Cardiac muscle cell (in vitro differentiated cells and primary cell): ENCODE measurements at places on chromosomes 2 and 18.

DNA sequence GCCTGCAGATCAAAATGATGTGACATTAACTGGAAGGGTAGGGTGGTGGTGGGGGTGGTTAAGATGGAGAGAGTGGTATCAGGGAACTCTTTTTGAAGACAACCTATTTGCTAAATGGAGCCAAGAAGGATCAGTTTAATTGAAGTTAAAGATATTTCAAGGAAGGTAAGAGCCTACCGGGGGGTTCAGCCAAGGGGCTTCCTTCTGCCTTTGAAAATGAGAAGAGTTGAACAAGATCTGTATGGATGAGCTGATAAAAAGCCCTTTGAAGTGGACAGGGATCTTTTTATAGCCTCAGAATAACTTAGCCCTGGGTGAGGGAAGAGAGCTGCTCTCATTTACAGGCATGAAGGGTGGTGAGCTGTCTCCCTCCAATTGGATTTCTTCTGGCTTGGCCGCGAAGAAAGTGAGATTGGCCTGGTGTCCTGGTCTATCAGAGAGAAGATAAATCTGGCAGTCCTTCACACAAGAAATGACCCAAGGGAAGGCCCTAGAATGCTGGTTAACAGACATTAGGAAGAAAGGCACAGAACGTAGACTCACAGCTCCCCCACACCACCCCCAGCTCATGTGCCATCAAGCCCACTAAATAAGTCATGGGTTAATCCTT is 439.8 kb downstream of the TNS1 start:
- no peak for DNase-seq

DNA sequence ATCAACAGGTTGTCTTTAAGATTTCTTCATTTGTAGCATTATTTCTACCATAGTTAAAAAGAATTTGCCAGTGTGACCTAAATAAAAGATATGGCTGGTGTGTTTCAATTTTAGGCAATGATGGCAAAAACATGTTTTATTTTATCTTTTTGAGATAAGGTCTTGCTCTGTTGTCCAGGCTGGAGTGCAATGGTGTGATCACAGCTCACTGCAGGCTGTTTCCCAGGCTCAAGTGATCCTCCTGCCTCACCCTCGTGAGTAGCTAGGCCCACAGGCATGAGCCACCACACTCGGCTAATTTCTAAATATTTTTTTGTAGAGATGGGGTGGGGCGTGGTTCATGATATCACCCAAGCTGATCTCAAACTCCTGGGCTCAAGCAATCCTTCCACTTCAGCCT is 47.0 kb upstream of the COBLL1 start:
- no peak for DNase-seq

DNA sequence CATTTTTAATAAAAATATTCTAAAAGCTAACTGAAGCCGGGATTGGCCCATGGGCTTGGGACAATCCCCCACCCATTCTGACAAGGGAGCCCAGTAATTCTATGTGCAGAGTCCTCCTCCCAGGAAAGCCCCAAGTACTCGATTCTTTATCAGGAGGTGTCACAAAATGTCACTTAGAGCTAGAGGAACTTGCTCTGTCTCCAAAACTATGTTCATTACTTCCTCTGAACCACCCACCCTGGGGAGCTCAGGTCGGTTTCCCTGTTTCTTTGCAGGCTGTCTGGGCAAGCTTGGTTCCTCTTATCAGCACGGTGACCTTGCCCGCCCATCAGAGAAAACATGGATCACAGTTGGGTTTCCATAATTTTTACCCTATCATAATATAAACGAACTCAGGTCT is 430.6 kb upstream of the ID2 start:
- no peak for DNase-seq

DNA sequence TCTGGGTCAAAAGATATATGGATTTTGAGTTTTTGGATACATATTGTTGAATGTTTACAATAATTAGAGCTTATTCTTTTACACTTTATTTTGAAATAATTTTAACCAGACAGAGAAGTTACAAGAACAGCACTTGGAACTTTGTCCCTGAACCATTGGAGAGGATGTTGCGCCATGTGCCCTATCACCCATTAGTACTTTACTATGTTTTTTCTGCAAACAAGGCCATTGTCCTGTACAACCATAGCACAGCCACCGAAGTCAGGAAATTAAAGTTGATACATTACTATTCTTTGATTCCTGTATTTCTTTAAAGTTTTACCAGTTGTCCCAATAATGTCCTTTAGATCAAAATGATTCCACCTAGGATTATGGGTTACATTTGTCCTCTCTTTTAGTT is 188.8 kb downstream of the ACKR3 start:
- DNase-seq: no peak

- no peak for DNase-seq
Observed at GRCh38 chr2:209661286-209661894, 110.2 kb upstream of the UNC80 start.

DNA sequence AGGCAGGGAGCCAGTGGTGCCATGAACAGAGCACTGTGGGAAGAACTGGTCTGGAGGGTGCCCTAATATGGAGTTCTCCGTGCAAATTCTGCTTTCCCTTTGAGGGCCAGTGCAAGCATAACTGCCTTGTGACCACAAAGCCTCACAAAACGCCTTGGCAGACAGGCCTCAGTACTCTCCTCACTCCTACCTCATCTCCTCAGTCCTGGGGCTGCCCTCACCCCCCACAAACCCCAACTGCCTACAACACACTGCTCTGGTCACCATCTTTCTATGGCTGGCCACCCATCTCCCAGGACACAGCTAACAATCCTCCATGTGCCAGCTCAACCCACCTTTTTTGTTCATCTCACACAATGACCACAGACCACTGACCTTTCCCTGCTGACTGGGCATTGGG is 8.9 kb downstream of the COX5B start:
- no peak for DNase-seq

GRCh38 chr2:232061265-232061664 is 99.8 kb downstream of the DIS3L2 start:
- DNase-seq: no peak

DNA sequence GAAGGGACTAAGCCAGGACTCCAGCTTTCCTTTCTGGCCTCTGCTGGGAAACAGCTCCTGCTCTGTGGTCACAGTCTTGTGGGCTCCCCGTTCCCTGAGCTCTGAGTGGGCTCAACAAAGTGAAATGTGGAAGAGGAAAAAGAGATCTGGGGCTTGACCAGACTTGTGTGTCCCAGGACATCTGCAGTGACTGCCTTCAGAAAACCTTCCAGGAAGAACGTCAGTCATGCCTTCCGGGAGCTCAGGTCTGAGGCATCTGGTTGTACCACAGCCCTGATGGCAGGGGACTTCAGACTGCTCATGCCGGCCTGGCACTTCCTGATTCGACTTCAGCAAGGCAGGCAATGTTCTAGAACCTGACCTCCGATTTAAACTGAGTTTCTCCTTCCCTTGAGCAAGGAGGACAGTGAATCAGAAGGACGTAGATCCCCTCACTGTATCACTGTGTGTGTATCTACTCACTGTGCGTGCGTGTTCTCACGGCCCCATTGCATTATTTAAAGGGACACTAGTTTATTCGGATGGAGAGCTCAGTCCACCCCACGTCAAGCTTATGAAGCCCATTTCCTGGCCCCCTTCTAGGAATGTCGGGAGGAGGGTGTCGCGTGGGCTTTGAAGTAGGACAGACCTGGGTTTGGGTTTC is 548 bp upstream of the FBLN7 start:
- peak; percentile 27 for DNase-seq

- DNase-seq: no peak
Observed at GRCh38 chr18:59961070-59961469, 61.3 kb downstream of the PMAIP1 start.

GRCh38 chr2:67453310-67453709 is 56.2 kb downstream of the ETAA1 start:
- no peak for DNase-seq

DNA sequence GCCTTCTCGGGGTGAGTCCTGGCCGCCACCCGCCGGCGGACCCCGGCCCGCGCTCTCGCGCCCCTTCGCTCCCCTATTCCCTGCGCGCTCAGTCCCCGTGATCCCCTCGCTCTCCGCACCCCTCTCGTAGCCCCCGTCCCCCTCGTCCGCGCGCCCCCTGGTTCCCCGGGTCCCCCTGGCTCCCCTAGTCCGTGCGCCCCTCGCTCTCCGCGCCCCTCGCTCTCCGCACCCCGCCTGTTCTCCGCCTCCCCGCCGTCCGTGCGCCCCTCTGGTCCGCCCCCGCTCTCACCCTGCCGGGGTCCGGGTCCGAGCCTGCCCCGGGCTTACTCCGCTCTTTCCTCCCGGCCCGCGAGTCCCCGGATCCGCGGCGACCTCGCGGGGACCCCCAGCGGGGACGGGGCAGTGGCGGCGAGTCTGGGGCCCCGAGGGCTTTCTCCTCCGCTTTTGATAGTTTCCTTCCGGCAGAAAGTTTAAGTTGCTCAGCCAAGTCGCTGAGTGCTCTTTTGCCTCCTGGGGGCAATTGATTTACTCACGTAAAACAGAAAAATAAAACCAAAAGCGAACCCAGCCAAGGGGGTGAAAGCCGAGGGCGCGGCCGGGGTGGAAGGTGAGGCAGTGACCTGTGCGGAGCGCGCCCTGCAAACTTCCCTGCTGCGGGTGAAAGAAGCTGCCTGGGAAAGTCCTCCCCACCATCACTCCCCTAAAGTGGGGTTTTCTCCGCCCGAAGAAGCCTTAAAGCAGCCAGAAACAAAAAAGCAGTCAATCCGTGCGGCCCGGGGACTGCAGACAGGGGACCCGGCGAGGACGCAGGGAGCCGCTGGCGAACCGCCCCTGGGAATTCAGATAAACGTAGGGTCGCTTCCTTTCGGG is 568 bp downstream of the RAB31 start:
- no peak for DNase-seq

DNA sequence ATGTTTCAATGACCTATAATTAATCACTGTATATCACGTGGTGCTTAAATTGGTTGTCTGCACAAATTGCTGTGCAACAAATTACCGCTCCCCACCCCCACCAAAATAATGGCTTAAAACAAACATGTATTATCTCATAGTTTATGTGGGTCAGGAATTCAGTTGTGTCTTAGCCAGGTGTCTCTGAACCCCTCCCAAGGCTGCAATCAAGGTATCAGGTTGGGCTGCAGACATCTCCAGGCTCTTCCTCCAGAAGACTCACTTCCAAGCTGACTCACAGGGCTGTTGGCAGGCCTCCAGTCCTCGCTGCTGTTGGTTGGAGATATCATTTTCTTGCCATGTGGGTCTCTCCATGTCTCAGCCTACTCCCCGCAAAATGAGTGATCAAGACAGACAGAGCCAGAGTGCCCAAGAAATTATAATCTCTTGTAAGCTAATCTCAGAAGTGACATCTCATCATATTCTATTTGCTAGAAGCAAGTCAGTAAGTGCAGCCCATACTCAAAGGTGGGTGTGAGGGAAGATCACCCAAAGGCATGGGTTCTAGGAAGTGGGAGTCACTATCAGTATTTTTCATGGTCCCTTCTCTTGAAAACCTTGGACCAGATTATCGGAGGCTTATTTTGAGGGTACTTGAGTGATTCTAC is 38.4 kb downstream of the SPC25 start:
- no peak for DNase-seq

DNA sequence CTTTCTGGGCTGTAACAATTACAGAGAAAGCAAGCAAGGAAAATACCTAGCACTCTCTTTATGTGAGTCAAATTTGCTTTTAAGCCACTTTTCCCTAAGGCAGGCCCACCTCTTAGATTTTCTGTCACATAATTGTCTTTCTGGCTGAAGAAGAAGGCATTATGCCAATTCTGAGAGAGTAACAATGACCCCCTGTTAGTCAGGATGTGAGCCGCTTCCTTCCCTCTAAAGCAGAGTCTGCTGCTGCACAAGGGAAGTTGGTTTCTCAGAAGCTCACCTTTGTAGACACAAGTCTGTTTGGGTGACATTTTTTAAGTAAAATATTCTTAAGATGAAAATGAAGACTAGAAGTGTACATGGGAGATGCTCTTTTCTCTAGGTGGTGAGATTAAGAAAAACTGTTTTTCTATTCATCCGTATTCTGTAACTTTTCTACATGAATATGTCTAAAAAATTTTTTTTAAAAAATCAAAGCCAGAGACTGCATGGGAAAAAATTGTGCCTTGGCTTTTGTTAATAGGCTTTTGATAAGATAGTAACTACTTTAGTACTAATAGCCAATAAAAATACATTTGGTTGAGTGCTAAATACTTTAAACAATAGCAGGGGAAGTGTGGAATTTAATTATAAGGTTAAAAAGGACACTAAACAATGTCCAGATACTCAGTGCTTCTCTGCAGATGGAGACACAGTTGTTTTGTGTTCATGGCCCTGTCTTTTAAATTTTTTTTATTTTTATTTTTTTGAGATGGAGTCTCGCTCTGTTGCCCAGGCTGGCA is 33.4 kb upstream of the VPS54 start:
- peak; percentile 38 for DNase-seq

- DNase-seq: no peak
Observed at GRCh38 chr2:162182395-162182794, 30.3 kb upstream of the GCG start.

DNA sequence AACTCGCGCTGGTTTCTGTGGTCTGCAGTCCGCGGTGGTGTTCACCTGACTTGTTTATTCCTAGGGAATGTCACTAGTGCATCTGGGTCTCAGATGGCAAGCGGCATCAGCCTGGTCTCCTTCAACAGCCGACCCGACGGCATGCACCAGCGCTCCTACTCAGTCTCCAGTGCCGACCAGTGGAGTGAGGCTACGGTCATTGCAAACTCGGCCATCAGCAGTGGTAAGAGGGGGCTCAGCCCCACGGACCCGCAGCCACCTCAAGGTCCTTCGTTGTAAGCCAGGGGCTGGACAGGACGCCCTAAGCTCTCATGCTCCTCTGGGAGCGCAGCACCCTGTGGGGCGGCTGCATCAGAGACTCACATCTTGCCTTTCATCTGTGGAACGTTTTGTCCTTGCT is 237.5 kb downstream of the GBX2 start:
- DNase-seq: no peak

- no peak for DNase-seq
Observed at GRCh38 chr2:182897137-182897536, 30.7 kb upstream of the FRZB start.

DNA sequence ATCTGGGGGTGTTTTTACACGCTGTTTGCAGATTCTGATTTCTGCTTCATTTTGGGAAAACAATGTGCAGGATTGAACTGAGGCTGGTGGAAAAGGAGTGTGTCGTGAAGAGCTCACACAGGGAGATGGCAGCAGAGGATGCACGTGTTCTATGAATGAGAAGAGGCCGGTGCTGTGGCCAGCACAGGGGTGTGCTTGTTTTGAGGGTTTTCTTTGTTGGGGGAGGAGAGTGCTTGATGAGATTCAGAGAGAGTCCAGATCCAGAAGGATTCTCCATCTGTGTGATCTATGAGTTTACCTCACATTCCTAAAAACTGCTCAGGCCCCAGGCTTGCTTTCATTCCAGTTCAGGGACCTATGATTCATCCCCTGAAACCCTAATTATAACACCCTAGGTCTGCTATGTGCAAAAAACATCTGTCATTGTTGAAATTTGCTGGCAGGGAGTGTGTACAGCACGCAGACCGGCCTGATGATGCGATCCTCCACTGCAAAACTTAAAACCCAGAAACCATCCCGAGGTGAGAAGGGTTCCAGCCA is 12.1 kb downstream of the TGFA start:
- no peak for DNase-seq

DNA sequence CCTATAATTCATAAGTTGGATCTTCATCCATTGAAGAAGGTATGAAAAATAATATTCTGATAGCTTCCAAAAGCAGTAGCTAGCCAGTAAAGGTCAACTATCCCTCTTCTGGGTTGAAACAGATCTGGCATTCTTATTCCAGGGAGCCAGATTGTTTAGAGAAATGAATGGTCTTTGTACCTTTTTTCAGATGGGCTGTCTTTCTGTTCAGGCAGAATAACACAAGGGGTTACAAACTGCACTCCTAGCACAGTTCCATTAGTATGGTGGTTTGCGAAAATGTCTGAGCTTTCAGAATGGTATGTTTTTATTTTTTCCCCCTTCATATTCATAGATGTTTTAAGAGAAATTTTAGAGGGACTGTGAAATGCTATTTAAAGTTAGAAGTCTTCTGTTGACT is 47.5 kb upstream of the TMEM178A start:
- no peak for DNase-seq
